ENCODE measurements at places on chromosomes 12 and 14. TPM values are rescaled to one million over a fixed set of nuclear protein-coding genes. Genes with fewer than 3 reads are reported as not detected.

P2RX2 gene
- total RNA-seq: not detected

OTUB2 gene
- 2.6 TPM for total RNA-seq

RDH16 gene
- not detected for total RNA-seq

PZP gene
- not detected for total RNA-seq

SOCS2 gene
- total RNA-seq: 18.5 TPM

IPO8 gene
- total RNA-seq: 20.5 TPM

PPP4R4 gene
- 0.26 TPM for total RNA-seq

TMEM121 gene
- total RNA-seq: 11.5 TPM

SLC2A13 gene
- 10.3 TPM for total RNA-seq

PRKD1 gene
- total RNA-seq: 29.9 TPM

TM9SF1 gene
- 54.7 TPM for total RNA-seq

PPP1R3E gene
- total RNA-seq: 3.5 TPM

ZFHX2 gene
- 0.12 TPM for total RNA-seq

SMCO2 gene
- not detected for total RNA-seq

KIF5A gene
- total RNA-seq: 0.17 TPM

CBLN3 gene
- 3.1 TPM for total RNA-seq
